ENCODE measurements at places on chromosomes 5 and 9. TPM values are rescaled to one million over a fixed set of nuclear protein-coding genes. Genes with fewer than 3 reads are reported as not detected.

The CATSPER3 gene
- total RNA-seq = 0.16 TPM

The SPINK1 gene
- total RNA-seq = not detected

The GDA gene
- total RNA-seq = not detected

The ANKRD33B gene
- total RNA-seq = 3.6 TPM

The SMIM33 gene
- total RNA-seq = not detected

The ALDH1A1 gene
- 10.1 TPM for total RNA-seq

The LECT2 gene
- not detected for total RNA-seq

The PIP5K1B gene
- not detected for total RNA-seq

The PTPRD gene
- total RNA-seq = 13.1 TPM

The ENHO gene
- total RNA-seq = 0.26 TPM

The TMEM252 gene
- not detected for total RNA-seq

The DAPK1 gene
- total RNA-seq = 1.0 TPM

The FBXL7 gene
- 3.3 TPM for total RNA-seq

The TAF1L gene
- under 0.01 TPM for total RNA-seq
